ENCODE measurements at places on chromosomes 4 and X.

- no peak for DNase-seq
These were observed 34.7 kb downstream of the P2RY8 start for GRCh38 chrX:1502241-1502640.

GRCh38 chrX:18899796-18900380, 84.0 kb downstream of the PHKA2 start:
- peak; percentile 14 for DNase-seq

GRCh38 chr4:139453041-139453370, 915 bp upstream of the RAB33B start:
- peak; percentile 67 for DNase-seq

- DNase-seq: no peak
These were observed 47.6 kb downstream of the MAML3 start for GRCh38 chr4:140106289-140106844.

DNA sequence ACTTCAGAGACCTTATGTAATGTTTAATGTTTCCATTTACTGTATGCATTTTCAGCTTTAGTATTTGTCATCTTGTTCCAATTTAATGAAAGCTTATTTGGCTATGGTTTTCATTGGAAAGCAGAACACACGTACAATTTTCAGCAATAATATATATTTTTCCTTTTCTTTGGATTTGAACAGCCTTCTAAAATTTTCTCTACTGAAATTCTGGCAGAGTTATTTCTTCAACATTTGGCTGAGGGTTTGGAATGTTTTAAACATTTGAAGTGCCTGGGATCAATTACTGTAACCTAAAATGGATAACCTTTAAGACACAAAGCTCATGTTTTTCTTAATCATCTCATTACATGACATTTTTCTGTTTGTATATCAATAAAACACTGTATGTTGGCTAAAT, 156.9 kb downstream of the TENM3 start:
- DNase-seq: no peak

DNA sequence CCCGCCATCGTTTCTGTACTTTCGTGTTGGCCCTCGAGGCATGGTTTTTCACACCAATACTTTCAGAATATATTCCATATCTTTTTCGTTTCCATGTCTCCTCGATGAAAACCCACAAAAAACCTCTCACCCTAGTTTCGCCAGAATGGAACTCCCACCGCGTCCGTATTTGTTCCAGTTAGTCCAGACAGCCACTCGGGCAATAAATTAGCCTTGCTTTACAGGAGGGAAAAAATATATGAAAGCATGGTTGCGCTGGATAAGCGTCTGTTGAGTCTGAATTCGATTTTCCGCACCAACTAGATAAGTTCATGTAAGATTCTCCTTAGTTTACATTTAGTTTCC, 550 bp upstream of the CHM start:
- DNase-seq: no peak

DNA sequence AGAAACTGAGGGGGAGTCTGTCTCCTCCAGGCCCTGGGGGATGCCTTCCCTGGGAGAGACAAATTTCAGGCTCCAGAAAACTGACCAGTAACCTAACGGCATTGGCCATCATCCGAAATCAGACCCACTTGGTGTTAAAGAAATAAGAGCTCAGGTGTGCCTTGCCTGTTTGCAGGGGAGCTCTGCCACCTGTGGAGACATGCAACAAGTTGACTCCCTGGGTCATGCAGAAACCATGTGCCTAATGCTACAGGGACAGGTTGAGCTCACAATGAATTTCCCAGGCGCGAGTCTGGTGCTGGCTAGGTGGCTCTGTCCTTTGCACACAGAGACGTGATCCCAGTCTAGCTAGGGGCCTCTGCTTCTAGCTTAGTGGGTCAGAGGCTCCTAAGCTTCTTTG, 95.8 kb upstream of the KIT start:
- no peak for DNase-seq

DNA sequence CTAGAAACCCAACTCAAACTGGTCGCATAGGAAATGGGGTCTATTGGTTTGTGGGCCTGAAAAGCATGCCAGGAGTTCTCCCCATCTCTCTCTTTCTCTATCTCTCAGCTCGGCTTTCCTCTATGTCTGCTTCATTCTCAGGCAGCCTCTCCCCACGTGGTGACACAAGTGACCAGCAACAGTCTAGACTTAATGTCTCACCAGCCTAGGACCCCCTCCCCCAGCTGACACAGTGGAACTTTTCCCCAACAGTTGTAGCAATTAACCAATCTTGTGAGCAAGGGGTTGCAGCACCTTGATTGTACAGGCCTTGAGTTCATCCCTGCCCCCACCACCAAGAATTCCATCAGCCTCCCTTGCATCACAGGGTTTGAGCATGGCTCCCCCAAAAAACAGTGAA, 159.8 kb upstream of the KIT start:
- DNase-seq: no peak

DNA sequence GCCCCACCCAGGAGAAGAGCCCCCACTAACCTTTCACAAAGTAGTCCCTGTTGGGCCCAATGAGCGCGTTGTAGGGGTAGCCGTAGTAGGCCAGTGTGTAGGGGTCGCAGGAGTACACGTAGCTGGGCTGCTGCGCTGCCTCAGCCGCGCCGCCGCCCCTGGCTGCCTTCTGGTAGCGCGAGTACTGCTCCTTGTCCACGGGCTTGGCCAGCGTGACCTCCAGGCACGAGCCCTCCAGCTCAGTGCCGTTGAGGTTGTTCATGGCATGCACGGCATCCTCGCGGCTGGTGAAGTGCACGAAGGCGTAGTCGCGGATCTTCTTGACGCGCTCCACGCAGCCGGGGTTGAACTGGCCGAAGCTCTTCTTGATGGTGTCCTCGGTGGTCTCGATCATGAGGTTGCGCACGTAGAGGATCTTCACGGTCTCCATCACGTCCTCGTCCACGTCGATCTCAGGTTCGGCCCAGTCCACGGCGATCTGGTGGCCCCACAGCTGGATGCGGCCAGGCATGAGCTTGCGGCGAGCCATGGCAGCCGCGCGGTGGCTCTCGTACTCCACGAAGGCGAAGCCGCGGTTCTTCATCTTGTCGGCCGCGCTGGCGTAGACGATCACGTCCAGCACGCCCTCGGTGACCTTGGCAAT, 102.7 kb downstream of the CHRNA9 start:
- no peak for DNase-seq

- DNase-seq: no peak
These were observed 22.8 kb upstream of the FGF2 start for GRCh38 chr4:122803788-122804208.

Data from NCI-H2171 treated with DMSO at 0.1 percent for 48 hours (cell line).